ENCODE measurements at places on chromosomes 4 and X.

GRCh38 chr4:70670332-70671014 lies 4.2 kb upstream of the JCHAIN start:
- no peak for DNase-seq

DNA sequence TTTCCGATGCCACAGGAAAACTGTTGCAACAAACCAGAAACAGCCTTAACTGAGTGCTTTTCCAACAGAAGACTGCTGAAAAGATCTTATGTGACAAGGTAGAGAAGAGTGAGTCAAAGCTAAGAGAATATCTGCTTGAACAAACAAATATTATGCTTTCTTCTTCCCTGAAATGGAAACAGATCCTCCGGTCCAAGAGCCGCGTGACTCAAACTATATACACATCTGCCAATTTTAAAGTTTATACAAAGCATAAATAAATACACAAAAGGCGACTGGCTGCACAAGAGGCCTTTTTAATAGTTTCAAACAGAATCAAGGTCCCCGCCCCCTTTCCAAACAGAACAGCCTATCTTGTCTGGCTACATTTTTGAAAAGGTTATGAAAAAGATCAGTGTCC lies 329.7 kb upstream of the F9 start:
- no peak for DNase-seq

GRCh38 chr4:176964116-176964691 lies 171.5 kb upstream of the VEGFC start:
- DNase-seq = no peak

DNA sequence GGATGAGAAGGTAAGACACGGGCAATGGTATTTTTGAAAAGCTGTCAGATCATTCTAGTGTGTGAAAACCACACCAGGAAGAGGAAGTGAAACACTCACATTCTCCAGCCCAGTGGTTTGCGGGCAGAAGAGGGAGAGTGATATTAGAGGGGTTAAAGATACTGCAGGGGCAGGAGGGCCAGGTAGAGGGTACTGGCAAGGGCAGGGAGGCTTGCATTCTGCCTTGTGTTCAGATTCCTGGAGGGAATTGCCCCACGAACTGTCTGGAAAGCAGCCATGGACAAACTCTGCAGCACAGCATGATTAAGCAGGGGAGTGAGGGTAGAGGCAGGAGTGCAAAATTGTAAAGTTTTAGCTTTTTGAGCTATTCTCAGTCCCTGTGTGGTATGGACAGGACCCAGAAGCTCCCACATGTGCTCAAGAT lies 30.9 kb downstream of the NIPAL1 start:
- peak; percentile 75 for DNase-seq

GRCh38 chr4:101500742-101501141 lies 153.4 kb upstream of the PPP3CA start:
- no peak for DNase-seq

DNA sequence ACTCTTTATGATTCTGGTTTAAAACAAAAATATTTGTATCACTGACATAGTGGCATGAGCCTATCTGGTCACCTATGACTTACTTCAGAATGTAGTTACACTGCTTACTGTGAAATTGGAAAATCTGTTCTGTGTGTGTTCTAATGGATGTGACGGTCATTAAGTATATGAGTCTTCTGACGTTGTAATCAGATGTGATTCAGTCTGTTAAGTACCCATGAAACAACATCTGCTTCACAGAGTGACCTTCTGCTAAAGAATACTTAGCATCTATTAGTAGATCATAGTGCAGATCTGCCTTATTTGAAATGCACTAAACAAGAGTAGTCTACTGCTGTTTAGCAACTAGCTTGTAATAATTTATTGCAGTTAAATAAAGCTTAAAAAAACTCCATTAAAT lies 317.1 kb downstream of the DCTD start:
- DNase-seq = no peak

GRCh38 chr4:8015512-8015911 lies 75.9 kb upstream of the AFAP1 start:
- DNase-seq = no peak

DNA sequence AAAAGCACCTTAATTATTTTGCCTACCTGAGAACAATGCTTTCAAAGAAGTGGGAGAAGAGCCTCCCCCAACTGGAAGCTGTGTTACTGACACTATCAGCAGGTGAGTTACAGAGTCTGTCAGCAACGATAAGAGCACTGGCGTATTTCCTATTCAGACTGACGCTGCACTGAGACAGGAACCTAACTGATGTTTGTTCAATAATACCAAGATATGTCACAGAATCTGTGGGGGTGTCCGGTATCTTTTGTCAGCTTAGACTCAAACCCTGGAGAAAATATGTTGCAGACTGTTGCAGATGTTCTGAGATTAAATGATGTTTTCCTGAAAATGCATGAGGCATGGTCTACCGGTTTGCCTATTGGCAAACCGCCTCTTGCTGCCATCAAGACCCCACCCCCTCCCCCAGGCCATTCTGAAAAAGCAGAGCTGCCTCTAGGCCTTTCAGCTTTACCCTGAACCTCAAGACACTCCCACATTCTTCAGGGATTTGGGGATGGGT lies 115.2 kb upstream of the KIT start:
- DNase-seq = no peak

GRCh38 chr4:142404191-142404611 lies 441.9 kb downstream of the INPP4B start:
- DNase-seq = peak; percentile 70

DNA sequence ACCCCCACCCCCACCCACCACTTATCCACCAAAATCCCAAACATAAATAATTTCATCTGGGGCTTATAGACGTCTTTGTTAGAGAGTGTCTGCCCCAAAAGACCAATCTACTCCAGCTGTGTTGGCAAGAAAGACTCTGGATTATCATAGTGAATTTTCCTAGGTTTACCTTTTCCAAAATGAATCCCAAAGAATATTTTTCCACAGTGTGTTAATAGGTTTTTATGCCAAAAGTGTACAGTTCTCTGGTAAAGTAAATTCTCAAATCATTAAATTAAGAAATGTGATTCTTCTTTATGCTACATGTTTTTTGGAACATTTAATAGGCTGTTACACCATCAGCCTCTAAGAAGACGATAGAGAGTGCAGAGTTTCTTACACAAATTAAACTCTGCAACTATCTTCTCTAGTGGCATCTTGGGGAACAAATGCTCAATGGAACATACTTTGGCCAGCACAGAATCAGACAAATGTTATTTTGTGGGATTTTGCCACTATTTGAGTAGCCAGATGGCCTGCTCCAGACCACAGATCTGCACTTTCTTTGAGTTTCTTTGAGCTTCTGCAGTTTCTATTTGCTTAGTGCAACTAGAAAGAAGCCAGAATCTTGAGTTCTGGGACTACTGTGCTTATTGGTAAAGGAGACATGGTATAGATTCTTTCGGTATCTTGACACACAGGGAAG lies 206.0 kb downstream of the KIT start:
- DNase-seq = no peak

DNA sequence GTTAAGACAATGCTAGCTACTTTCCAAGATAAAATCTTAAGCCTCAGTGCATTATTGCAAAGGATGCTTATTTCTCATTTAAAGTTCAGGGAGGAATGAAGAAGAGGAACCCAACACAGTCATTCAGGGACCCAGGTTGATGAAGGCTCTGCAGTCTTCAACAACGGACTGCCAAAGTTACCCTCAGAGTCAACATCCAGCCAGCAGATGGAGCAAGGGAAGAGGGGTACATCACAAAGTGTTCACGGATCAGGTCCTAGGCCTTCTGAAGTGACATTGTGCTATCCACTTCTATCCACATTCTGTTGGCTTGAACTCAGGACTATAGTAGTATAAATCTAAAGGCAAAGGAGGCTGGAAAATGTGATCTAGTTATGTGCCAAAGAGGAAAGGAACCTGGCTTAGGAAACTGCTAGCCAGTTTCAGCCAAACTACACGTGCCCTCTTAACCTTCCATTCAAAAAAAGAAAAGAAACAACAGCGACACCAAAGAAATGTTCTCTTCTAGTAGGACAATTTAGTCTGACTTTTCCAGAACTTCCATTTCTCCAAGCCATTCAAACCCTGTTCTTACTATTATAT lies 28.8 kb downstream of the NKX6-1 start:
- no peak for DNase-seq

- no peak for DNase-seq
Measured at GRCh38 chr4:119955256-119955655, 111.4 kb downstream of the MAD2L1 start.

DNA sequence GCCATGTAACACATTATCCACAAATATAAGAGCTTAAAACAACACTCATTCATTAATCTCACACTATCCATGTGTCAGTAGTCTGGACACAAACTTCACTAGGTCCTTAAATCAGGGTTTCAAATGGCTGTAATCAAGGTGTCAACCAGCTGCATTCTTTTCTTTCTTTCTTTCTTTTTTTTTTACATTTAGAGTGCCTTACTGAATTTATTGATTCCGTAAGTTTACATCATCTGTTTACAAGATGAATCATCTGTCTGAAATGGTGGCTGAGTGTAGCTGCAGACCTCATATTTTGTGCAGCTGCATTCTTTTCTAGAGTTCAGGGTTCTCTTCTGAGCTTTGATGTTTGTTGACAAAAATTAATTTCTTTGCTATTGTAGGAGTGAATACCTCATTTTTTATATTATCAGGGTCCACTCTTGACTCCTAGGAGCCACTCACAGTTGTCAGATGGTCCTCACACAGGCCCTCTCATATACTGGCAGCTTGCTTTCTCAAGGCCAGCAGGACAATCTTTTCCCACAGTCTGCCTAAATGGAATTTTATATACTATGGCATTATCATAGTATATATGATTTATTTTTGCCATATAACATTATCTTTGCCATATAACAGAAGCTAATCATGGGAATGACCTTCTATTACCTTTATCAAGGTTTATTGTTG lies 37.8 kb downstream of the SPOCK3 start:
- no peak for DNase-seq

GRCh38 chrX:10892621-10893225 lies 218.4 kb upstream of the HCCS start:
- DNase-seq = no peak

DNA sequence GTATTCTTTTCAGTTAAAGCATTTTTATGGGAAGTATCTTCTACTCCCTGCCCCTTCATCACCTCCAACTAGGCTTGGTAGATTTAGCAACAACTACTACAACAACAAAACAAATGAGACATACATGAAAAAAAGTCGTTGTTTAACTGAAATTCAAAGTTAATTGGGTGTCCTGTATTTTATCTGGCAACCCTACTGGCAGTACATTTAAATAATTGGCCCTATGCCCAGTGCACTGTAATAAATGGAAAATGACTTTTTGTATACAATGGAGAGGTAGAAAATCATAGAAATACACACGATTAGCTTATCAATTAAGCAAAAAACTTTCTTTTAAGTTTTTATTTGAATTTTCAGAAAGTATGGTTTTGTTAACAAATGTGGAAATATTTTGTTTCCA lies 21.4 kb upstream of the CLGN start:
- DNase-seq = no peak

DNA sequence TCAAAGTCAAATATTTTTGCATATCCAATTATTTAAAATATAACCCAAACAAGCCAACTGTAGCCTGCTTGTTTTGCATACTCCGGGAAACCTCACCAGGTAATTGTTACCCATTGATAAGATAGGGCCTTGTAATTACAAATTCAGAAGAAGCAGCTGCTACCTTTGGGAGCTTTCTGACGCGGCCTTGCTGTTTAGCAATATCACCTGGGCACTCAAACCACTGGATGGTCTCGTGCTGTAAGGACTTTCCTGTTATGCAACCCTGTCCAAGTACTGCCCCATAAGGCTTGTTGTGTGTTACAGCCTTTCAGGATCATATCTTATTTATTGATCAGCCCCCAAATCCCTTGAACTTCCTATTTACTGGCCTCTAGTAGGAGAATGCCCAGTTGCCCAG lies 52.1 kb downstream of the HS3ST1 start:
- no peak for DNase-seq

DNA sequence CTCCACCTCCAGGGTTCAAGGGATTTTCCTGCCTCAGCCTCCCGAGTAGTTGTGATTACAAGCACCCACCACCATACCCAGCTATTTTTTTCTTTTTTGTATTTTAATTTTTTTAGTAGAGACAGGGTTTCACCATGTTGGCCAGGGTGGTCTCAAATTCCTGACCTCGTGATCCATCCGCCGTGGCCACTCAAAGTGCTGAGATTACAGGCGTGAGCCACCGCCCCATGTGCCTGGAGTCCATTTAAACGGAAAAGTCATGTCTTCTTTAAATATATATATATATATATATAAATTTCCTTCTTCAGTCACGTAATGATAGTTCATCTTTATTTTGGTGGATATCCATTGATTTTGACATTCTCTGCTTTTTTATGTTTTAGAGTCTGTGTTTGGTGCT lies 264.0 kb upstream of the PITX2 start:
- DNase-seq = no peak
